Activated T-cell treated with anti-CD3 and anti-CD28 coated beads, Interleukin-2, amount 50 U/mL, for 24 hours (primary cell): ENCODE measurements at places on chromosomes 3 and 15.

- DNase-seq, result no peak
Measured at GRCh38 chr15:82810890-82811426, 1.5 kb downstream of the WHAMM start.

GRCh38 chr15:79676621-79677020, 220.2 kb downstream of the MTHFS start:
- DNase-seq, result no peak

- no peak for DNase-seq
Measured at GRCh38 chr15:96181873-96182301, 148.6 kb upstream of the NR2F2 start.

GRCh38 chr15:61141497-61142125, 87.5 kb downstream of the RORA start:
- no peak for DNase-seq

GRCh38 chr3:4509983-4510755, 17.0 kb downstream of the ITPR1 start:
- no peak for DNase-seq

DNA sequence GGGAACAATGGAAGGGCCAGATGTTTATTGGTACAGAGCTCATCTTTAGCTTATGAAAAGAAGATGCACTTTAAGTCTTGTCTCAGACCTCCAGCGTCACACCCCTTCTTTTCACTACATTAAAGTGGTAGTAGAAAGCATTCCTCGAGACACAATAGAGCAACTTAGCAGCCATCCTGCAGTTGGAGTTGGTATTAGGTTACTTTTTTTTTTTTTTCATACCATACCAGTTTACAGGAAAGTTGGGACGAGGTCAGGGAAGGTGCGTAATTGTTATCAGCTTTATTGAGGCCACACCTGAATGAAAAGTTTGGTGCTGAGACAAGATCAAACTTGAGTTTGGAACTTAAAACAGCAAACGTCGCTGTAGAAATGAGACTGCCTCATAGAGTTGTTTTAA, 203.8 kb downstream of the SOX2 start:
- no peak for DNase-seq

- DNase-seq, result no peak
Measured at GRCh38 chr15:92184679-92185230, 208.9 kb upstream of the ST8SIA2 start.

DNA sequence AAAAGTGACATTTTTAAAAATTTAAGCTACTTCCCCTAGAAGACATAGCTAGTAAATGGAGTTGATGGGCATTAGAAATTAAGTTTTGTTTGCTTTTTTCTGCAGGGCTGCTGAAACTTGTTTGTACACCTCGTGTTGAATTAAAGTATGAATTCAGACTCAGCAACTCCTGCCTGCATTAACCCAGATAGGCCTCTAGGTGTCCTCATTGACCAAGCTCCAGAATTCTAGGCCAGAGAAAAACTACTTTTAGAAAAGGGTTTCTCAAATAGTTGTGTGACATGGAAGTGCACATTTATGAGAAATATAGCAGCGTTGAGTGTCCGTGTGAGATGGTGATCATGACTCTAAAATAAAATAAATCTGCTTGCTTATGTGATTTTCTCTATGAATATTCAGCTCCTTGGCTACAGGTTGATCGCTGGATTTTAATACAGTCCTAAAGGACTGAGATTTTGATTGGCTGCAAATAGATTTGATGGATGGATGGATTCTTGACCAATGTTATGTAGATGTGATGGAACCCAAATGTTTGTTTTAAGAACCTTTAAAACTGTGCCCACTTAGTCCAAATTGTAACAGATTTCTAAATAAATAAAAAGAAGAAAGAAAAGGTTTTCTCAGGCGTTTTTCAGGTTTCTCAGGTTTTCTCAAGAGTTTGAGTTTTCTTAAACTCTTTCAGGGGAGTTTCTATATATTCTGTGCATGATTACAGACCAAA, 39.4 kb upstream of the LMOD3 start:
- no peak for DNase-seq

DNA sequence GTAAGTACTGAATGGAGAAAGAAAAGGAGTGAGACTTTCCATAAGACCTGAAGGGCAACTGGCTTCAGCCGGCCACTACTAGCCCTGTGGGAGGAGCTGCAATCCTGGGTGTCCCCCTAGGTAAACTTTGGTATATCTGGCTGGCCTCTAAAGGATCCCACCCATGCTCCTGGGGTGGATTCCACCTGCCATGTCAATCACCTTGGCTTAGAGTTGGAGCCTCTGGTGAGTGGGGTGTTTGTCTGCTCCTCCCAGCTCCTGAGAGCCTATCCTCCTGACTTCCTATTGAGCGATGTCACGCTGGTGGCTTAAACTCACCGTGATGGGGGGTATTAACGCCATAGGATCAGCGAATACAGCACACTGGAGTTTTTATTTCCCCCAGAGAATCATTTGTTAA, 2.6 kb downstream of the SPTBN5 start:
- no peak for DNase-seq

GRCh38 chr15:27468151-27468591, 497.2 kb downstream of the GABRG3 start:
- DNase-seq, result no peak

GRCh38 chr3:177596816-177597271, 399.6 kb upstream of the TBL1XR1 start:
- no peak for DNase-seq
